ENCODE measurements at places on chromosomes 3 and 15. TPM values are rescaled to one million over a fixed set of nuclear protein-coding genes. Genes with fewer than 3 reads are reported as not detected.

DNA sequence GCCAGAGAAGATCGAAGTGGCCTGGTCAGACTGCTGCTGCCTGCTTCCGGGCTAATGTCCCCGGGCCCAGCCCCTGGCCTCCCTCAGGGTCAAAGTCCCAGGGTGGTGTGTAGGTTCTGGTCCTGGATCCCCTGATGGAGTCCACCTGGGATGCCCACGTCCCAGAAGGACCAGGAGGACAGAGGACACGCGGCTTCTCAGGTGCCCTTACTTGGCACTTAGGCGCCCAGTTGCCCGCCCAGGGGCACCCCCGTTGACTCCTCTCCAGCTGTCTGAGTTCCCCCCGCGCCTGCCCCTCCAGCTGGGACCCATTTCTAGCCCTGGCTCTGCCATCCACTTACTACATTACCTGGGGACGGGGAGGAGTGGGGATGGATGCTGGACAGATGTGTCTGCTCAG lies 44.6 kb downstream of the LINGO1 start:
- no peak for DNase-seq

- DNase-seq: no peak
These were observed 908.5 kb upstream of the SEMA6D start for GRCh38 chr15:46808834-46809233.

DNA sequence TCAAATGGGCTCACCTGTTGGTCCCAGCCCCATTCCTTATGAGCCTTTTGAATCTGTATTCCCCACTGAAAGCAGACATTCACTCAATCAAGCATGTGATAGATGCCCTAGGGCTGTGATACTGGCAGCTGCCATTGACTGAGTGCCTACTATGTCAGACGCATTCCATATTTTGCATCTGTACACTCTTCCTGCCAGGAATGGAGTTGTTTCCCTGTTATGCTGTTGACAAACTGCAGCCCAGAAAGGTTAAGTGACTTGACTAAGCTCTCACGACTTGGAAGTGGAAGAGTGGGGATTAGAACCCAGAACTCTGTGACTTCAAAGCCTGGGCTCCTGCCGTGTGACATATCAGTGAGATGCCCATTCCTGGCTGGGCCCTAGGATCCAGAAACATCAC lies 211.4 kb downstream of the RPLP1 start:
- DNase-seq: no peak

- no peak for DNase-seq
These were observed 62.4 kb upstream of the PCSK6 start for GRCh38 chr15:101551696-101552591.

DNA sequence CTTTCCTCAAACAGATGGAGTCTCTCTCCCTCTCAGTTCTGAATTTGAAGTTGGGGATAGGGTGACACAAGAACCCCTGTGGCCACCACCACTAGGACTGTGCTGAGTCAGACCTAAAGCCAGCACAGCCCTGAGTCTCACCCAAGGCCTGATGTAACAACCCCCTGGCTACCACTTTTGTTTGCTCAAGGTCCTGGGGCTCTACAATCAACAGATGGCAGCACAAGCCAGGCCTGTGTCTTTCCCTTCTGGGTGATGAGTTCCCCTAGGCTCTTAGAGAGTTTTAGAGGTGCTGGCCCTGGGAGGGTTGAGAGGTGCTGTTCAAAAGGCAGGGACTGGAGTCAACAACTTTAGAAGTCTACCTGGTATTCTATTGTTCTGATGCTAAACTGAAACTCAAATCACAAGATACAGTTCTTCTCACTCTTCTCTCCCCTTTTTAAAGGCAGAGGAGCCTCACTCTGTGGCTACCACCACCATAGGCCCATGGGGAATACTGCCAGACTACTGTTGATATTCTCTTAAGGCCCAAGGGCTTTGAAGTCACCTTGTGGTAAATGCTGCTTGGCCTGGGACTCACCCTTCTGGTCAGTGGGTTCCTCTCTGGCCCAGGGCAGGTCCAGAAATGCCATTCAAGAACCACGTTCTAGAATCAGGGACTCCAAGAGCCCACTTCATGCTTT lies 6.5 kb downstream of the OR5K4 start:
- no peak for DNase-seq

ZNF620 gene
- total RNA-seq: 2.4 TPM

DUOXA2 gene
- total RNA-seq: 3.9 TPM

Data from umbilical cord (tissue), 2 donors.